ENCODE measurements at places on chromosomes 7 and 10.

DNA sequence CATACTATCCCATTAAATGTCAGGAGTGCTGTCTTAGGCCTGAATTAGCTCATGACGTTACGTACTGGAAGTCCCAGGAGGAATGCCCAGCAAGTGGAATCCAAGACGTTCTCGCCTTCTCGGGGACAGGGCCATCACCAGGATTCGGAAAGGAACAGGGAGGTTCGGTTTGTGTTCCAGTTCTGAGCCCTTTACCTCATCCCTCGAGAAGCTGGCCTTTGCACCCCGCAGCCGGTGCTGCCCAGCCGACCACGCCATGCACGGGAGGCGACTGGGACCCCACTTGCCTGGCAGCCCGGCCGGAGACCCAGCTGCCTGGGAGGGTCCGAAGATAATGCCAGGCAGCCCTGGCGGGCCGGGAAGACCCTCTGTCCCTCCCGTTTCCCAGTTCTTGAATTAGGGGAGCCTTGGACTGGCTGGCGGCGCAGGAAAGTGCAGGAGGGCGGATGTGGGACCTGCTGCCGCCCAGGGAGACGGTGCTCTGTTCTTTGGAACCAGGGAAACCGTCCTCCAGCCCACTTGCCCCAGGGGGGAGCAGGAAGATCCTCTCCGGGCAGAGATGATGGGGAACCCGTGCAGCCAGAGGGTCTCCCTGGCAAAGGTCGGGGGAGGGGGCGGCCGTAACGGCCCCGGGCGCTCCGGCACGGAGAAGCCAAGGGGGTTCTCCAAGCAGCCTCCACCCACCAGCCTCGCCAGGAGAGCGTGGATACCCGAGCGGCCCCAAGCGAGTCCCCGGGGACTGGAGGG is 671 bp upstream of the CHST3 start:
- DNase-seq: no peak

- DNase-seq: no peak
Observed at GRCh38 chr10:1240341-1240775, 184.2 kb downstream of the WDR37 start.

DNA sequence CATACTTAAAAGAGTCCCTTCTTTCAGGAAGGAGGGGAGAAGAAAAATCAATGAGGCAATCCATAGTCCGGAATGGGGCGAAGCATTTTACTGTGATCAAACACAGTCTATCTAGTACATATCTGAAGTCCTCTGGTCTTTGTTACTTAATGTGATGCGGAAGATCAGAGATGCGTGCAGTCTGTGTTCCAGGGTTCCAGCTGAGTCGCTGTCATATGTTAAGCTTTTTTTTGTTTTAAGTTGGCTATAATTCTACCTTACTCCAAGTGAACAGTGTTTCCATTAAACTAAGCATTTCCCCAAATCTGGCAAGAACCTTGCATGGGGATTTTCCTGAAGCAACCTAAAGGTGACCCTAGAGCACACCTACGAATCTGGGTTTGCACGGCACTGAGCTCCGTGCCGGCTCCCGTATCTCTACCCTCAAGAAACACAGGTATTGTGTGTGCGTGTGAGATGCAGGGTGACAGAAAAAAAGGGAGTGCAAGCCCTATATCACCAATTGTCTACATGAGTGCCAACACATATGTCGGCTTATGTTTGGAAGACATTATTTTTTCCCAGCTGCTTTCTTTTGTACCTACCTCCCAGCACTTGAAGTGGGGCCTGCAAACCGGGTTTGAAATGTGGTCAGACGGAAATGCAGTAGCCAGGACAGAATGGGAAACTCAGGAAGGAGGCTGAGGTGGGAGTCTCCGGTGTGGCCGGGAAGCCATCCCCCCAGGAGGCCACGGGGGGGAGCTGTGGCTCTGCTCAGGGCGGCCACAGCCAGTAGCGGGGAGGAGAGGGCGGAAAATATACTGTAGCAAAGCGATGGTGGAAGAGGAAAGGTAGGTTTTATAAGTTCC is 435.8 kb upstream of the MGMT start:
- DNase-seq: peak; percentile 34

GRCh38 chr7:137755427-137755826 is 91.3 kb downstream of the DGKI start:
- no peak for DNase-seq

DNA sequence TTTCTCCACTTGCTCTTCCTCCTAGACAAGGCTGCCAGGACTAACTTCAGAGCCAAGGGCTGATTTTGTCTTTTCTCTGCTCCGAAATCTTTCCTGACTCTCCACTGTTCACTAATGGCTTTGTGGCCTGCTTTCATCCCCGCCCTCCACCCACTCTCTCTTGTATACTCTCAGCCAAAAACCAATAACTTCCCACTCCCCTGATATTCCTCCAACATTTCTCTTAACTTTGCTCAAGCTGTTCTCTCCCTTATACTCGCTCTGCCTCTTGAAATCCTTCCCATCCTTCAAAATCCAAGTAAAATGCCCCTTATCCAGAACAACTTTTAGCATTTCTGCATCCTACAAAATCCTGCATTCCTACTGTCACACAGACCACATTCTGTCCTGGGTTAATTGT is 214.8 kb downstream of the PHTF2 start:
- DNase-seq: no peak

- DNase-seq: no peak
Observed at GRCh38 chr7:11831156-11831735, 752 bp downstream of the THSD7A start.

DNA sequence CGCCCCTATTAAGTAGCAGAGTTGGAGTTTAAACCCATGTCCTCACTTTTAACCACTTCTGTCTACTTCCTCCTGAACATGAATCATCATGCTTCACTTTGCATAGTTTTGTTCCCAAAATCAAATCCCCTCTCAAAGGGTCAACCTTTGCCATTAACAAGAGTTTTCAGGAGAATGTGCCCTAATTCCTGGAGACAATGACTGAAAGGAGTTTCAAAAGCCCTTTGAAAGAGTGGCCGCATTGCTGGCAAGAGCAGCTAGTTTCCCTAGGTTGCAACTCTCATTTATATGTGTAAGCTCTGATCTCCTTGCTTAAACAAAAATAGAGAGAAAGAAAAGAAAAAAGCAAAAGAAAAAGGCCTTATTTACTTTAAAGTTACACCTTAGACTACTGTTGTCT is 9.2 kb downstream of the LGI1 start:
- DNase-seq: no peak
